ENCODE measurements at places on chromosomes 2 and 18.

- DNase-seq, result peak; percentile 5
These were observed 344.3 kb upstream of the KCNH7 start for GRCh38 chr2:163182764-163183354.

GRCh38 chr2:181404472-181404871 is 52.7 kb upstream of the ITGA4 start:
- no peak for DNase-seq

- no peak for DNase-seq
These were observed 234.4 kb downstream of the SOCS6 start for GRCh38 chr18:70523035-70523791.

GRCh38 chr2:86603905-86604304 is 19.8 kb downstream of the RNF103 start:
- no peak for DNase-seq

GRCh38 chr2:225275443-225275842 is 124.1 kb upstream of the NYAP2 start:
- no peak for DNase-seq

GRCh38 chr2:29305762-29306161 is 190.5 kb downstream of the CLIP4 start:
- DNase-seq, result no peak

- no peak for DNase-seq
These were observed 508.3 kb downstream of the TSN start for GRCh38 chr2:122263746-122264145.

GRCh38 chr18:59060551-59060950 is 79.1 kb upstream of the SEC11C start:
- no peak for DNase-seq

DNA sequence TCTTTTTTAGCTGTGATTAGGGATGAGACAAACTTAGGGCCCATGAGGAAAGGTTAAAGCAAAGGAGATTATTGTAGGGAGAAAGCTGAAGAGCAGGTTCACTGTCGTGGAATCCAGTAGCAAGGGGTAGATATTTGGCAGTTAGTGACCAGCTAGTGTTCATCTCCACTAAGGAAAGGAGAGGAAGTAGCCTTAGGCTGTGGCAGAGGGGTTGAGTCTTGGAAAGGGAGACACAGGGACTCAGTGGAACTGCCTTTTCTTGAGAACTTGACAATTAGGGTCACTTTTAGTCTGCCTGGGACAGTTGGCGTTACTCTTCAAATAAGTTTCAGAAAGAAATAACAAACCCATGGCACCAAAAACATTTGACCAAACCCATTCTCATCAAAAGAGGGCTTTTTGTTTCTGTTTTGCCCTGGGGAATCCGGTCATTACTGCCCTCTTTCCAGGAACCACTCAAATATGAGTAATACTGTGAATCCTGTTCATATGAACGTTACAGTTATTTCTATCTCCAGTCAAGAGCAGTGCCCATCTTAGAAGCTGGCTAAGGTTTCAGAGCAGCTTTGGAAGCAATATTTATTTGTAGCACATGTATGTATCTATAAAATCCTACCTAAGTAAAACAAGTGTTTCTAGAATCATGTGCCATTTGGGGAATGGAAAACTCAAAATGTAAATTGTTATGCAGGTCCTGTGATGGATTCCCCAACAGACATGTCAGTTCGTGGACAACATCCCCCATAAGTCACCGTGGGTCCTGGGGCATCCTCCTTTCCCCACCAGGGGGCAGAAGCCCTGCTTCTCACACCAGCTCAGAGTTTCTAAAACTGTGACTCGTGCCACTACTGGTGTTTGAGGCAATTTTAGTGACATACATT is 77.3 kb upstream of the PHLPP1 start:
- no peak for DNase-seq

DNA sequence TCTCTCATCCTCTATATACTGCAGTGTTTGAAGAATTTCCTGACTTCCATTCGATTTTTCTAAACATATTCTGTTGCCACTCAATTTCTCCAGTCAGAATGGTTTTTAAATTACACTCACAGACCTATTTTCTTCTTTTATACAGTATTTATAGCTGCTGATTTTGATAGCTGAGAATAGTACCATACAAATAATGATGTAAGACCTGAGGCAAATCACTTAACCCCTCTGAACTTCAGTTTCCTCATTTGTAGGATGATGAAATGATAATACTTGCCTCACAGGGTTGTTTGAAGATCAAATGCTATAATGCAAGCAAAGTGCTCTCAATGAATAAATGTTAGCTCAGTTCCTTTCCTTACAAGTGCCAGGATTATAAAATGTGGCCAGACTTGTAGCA is 241.8 kb downstream of the CPS1 start:
- no peak for DNase-seq

DNA sequence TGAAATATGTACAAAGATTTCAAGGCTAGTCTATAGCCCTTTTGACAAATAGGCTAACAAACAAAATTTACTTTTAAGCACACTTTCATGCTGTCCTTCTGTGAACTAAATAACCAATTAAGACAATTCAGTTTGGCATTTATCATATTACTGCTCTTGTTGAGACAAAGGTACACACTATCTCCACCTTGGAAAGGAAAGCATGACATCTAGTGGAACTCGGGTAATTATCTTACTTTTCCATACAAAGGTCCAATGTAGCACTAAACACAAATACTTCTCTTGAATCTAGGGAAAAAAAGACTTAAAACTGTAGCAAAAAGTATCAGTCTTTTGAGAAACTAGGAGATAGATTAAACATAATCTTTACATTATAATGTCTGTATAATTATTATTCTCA is 125.0 kb upstream of the CD226 start:
- DNase-seq, result peak; percentile 36

- peak; percentile 98 for DNase-seq
These were observed 25.8 kb upstream of the SLC14A2 start for GRCh38 chr18:45589356-45590035.

DNA sequence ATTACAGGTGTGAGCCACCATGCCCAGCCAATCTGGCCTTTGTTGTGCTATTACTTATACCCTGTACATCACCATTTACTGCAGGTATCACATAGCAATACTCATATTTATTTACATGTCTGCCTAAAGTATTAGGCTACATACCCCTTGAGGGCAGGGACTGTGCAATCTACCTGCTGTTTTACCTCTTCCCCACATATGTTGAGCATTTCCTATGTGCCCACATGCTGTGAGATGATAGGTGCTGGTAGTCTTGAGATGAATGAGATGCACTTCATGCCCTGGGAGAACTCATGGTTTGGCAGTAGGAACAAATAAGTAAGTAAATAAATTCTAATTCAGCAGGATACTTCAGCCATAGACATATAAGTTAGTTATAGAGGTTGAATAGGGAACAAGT is 59.2 kb downstream of the TTC39C start:
- DNase-seq, result no peak

GRCh38 chr2:231028889-231029288 is 8.4 kb upstream of the C2orf72 start:
- no peak for DNase-seq

DNA sequence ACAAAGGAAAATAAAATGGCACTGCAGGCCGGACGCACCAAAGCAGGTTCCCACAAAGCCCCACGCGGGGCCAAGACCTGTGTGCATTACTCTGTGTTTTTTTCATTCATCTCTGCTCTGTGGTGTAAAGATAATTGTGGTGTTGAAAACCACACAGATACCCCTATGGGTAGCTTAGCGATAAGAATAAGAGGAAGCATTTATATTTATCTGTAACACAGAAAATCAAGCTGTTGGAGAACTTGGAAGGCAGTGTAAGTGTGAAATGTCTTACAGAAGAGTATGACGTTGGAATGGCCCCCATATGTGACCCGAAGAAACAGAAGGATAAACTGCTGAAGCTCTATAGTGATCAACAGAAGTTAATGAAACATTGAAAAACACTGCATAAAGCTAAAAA is 20.3 kb upstream of the MARCO start:
- DNase-seq, result no peak

DNA sequence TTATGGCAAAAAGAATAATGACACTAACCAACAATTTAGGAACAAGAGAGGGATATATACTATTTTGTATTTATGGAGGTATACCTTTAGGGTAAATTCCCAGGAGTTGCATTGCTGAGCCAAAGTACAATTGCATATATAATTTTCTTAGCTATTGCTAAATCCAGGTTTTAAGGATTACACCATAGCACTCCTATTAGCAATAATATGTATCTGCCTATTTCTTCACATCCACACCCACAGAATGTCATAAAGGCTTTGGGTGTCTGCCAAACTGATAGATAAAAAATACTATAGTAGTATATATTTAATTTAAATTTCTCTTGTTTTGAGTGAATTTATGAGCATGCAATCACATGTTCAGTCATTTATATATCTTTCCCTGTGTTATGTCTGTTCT is 11.5 kb upstream of the SERPINB13 start:
- no peak for DNase-seq

GRCh38 chr2:32622570-32623310 is 5.1 kb upstream of the TTC27 start:
- DNase-seq, result no peak

DNA sequence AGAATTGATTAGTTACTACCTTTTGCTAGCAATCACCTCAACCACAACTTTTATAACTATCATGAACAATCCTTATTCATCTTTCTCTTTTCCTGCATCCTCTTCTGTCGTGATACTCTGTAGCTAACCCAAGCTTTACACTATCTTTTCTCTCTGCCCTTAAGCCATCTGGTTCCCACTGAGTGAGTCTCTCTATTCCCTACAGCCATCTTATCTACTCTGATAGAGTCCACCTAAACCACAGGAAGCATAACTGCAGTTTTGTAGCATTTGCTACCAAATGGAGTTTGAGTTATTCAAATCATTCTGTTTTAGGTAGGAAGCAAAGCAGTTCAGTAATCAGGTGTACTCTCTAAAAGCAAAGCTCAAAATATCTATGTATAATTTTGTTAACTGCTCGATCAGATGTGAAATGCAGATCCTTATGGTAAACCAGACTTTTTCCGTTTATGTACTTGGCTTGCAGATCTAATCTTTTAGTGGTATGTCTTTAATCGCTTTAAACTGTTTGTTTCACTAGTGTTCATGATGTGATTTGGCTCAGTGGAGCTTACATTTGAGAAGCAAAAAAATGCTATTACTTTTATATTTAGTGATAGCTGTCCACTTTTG is 91.0 kb downstream of the CSRNP3 start:
- no peak for DNase-seq

GRCh38 chr2:8710951-8711350 is 29.1 kb downstream of the ID2 start:
- DNase-seq, result no peak

DNA sequence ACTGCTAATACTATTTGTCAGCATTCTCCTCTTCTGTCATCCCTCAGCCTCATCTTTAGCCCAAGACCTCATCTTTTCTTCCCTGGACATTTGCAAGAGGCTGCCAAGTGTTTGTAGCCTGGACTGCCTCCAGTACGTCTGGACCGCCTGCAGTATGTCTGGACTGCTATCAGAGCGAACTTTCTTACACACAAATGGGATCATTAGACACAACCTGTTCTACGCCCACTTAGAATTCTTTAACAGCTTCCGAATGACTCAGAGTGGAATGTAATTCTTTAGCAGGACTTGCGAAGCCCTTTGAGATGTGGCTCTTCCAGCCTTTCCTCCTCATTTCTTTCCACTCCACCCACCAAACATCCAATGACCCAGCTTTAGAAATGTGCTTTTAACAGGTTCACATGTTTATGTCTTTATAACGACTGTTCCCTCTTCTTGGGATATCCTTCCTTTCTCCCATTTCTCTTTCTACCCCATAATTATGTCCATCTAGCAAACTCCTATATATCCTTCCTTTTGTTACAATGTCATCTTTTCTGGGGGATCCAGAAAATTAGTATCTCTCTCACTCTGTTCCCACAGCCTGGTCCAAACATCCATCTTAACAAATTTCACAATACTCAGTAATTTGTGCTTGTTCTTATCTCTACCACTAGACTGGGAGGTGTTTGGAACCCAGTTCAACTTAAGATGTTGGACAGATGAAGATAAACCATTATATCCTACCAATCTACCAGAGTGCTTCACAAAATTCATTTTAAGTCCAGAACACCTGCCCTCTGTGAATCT is 171.3 kb upstream of the PGAP1 start:
- peak; percentile 61 for DNase-seq

GRCh38 chr2:151357359-151357758 is at the start of gene TNFAIP6:
Gene TNFAIP6, plus strand, starts transcription at chr2:151357592. Its CDS starts 75 bp downstream, at chr2:151357667.
- DNase-seq, result peak; percentile 96

DNA sequence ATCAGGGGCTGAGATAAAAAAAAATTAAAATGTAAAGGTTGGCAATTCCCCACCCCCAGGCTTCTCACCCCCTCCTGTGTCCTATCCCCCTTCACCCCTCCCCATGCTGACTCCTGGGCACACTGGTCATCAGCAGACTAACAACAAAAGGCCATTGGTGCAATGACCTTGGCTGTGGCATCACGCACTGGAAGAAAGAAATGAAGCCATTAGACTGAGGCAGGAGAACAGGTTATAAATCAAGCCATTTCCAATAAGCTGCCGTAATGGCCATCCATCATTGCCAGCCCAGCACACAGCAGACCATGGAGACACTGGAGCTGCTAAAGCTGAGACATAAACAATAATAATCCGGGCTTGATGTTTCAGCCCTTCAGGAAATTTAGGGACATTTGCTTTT is 342.4 kb upstream of the ETAA1 start:
- DNase-seq, result no peak
